Effector memory CD4-positive, alpha-beta T cell (primary cell): ENCODE measurements at places on chromosomes 7 and 10.

GRCh38 chr10:101489355-101489754, 98.7 kb downstream of the POLL start:
- no peak for DNase-seq

DNA sequence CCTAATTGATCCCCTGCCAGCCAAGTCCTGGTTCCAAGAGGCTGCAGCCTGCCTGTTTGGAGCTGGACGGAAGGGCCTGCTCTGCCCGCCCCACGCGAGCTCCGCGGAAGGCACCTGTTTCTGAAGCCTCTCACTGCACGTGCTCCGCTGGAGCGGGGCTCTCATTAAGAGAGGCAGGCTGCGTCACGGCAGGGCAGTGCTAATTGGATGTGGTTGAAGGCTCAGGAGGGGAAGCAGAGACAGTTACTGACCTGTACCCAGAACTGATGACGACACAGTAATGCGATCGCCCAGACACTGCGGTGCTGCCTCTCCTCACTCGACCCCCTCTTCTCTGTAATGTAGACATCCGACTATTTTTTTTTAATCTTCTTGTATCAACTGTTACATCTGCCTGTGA, 411.1 kb upstream of the MGMT start:
- DNase-seq: no peak

GRCh38 chr7:33195264-33195663, 65.9 kb downstream of the BBS9 start:
- no peak for DNase-seq

DNA sequence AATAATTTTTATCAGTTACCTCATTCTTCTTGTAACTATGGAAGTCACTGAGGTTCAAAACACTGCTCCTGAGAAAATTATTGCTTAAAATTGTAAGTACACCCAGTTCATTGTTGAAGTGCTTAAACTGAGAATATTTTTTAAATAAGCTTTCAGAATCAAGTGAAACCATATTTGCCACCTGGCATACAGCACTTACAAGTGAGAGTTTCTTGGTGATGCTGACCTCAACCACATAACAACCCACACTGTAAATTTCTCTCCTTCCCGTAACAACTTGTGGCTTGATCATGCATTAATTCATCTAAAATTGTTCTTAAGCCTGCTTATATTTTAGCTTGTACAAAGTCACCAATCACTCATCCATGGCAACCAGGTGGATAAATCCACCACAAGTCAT, 34.0 kb downstream of the IMMP2L start:
- no peak for DNase-seq

DNA sequence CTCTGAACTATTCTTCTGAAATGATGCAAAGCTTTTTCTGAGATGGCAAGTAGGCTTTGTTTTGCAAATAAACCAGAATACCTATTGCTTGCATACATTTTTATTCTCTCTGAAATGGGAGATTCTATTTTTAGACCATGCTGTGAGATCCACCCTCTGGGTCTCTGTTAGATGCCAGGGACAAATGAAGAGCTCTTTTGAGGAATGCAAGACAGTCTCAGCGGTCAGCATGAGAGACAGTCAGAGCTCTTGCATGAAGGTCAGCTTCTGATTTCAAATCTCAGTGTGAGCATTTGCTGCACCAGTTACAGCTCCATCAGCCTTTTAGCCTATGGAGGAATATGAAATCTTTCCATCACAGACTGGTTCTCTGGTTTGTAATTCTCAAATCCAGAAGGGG, 429.9 kb upstream of the KLF6 start:
- DNase-seq: no peak

DNA sequence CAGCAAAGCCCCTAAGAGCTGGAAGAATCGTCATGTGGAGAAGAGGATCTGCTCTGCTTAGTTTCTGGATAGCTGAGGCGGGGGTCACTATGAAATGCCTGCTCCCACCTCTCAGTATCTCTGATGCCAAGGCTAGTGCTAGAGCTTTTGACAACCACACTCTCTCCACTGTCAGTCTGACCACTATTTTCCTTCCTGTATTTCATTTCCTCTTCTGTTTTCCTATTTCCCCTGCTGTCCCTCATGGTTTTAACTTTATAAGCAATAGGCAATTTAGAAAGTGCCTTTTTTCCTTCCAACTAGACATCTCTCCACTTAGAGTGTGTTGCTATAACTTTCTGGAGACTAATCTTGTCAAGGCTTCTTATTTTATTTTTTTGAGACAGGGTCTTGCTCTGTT, 23.6 kb downstream of the C7orf57 start:
- no peak for DNase-seq

- no peak for DNase-seq
These were observed 75.4 kb downstream of the AFAP1L2 start for GRCh38 chr10:114328874-114329273.

- no peak for DNase-seq
These were observed 11.2 kb upstream of the TSPAN14 start for GRCh38 chr10:80442879-80443278.

- DNase-seq: no peak
These were observed 47.9 kb downstream of the WAC start for GRCh38 chr10:28580825-28581224.

GRCh38 chr10:26085549-26085948, 131.0 kb upstream of the GAD2 start:
- no peak for DNase-seq

- DNase-seq: no peak
These were observed 27.4 kb upstream of the TSPAN13 start for GRCh38 chr7:16726189-16726588.

GRCh38 chr10:121270906-121271305, 327.3 kb downstream of the FGFR2 start:
- DNase-seq: no peak

- DNase-seq: no peak
These were observed 113.9 kb upstream of the PFKP start for GRCh38 chr10:2953495-2953894.

- no peak for DNase-seq
These were observed 48.3 kb downstream of the ANKIB1 start for GRCh38 chr7:92293896-92294590.

DNA sequence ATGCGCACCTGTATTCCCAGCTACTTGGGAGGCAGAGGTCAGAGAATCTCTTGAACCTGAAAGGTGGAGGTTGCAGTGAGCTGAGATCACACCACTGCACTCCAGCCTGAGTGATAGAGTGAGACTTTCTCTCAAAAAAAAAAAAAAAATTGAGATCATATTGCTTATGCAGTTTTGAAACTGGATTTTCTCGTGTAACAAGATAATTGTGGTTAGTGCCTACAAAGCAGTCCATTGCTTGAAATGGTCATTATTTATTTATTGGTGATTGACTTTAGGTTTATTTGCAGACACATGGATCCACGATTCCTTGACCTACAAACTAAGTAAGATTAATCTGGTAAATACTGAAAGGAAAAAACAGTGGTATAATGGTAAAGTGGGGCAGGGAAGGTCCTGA, 149.8 kb downstream of the TAX1BP1 start:
- no peak for DNase-seq

DNA sequence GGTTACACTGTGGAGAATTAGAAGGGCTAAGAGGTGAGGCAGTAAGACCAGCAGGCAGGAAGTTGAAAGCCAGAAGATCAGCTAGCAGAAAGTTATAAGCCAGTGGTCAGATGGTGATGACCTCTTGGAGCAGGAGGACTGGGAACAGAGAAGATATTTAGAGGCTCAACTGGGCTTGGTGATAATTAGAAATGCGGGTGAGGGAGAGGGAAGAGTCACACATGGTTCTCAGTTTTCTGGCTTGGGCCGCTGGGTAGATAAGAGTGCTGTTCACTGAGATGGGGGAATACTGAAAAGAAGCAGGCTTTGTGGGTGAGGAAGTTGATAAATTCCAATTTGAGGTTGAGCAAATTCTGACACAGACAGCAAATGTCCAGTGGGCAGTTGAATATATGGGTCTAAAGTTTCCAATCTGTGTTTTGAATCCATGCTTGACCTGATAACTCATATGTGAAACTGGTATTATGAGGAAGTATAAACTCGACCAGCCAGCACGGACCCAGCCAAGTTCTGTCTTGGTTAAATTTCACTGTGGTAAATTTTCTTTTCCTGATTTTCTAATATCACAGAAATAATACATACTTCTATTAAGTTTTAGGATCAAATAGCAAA, 22.7 kb downstream of the LSMEM1 start:
- DNase-seq: no peak

GRCh38 chr10:43396061-43396927, 12.7 kb downstream of the HNRNPF start:
- DNase-seq: peak; percentile 47

DNA sequence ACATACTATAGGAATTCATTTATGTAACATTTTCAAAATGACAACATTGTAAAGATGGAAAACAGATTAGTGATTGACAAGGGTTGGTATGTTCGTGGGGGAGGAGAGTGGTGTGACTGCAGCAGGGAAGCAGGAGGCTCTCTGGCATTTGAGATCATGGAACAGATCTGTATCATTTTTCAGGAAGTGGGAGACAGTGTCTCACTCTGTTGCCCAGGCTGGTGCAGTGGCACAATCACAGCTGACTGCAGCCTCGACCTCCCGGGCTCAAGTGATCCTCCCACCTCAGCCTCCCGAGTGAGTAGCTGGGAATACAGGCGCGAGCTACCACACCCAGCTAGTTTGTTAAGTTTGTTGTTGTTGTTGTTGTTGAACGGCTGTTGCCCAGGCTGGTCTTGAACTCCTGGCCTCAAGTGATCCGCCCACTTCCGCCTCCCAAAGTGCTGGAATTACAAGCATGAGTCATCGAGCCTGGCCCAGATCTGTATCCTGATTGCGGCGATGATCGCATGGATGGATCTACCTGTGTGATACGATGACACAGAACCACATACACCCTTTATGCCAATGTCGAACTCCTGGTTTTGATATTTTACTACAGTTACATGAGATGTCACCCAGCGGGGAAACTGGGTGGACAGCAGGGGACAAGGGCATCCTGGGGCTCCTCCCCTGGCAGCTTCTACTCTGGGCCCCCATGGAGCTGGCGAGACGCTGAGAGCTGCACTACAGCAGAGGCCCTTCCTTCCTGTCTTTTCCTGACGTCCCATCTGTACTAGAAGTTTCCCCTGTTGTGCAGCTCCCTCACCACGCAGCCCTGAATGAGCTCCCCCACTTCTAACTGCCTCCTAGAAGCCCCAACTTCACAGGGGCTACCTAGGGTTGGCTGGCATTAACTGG, 12.3 kb upstream of the CYTH3 start:
- no peak for DNase-seq

- no peak for DNase-seq
These were observed 103.0 kb downstream of the CELF2 start for GRCh38 chr10:11120711-11121110.

DNA sequence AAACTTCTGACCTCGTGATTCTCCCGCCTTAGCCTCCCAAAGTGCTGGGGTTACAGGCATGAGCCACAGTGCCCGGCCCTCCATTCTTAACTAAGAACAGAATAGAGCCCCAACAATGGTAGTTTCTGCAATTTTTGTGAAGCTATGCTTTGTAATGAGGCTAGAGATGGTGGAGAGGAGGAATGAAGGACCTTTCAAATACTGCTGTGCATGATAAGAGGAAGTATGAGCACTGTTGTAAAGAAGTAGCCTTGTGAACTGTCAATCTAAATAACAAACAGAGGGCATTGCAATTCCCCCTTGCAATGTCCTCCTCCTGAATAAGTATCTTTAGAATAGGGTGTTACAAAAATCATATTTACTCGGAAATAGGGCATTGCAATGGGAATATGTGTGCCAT, 70.2 kb downstream of the EVX1 start:
- DNase-seq: no peak

- DNase-seq: no peak
These were observed 5.9 kb upstream of the ITGA8 start for GRCh38 chr10:15725603-15726002.

DNA sequence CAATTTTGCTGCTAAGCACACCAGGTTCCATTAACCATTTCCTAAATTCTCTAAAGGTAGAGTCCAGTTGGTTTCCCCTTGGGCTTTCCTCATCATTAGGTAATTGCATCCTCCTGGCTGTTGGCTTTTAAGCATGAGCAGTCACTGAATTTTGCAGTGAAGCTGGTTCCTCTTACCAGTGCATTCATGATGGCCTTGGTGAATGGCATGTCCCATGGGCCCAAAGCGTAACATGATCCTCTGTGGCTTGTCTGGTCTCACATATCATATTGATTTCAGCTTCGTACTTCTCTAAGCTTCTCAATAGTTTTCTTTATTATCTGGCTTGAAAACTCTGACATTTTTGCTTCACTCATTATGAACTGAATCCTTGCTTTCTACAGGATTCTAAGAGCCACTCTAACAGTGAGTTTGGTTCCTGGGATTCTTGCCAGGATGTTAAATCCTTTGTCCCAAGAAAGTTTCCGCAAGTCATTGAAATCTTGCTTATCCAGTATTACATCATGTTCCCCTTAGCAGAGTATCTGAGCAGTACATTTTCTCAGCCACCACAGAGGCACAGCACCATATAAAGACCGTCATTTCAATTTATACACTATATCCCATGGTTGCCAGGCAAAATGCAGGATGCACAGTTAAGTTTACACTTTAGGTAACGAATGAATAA, 134.2 kb downstream of the PTN start:
- no peak for DNase-seq

- DNase-seq: no peak
These were observed 162.2 kb upstream of the TNS3 start for GRCh38 chr7:47743965-47744591.

DNA sequence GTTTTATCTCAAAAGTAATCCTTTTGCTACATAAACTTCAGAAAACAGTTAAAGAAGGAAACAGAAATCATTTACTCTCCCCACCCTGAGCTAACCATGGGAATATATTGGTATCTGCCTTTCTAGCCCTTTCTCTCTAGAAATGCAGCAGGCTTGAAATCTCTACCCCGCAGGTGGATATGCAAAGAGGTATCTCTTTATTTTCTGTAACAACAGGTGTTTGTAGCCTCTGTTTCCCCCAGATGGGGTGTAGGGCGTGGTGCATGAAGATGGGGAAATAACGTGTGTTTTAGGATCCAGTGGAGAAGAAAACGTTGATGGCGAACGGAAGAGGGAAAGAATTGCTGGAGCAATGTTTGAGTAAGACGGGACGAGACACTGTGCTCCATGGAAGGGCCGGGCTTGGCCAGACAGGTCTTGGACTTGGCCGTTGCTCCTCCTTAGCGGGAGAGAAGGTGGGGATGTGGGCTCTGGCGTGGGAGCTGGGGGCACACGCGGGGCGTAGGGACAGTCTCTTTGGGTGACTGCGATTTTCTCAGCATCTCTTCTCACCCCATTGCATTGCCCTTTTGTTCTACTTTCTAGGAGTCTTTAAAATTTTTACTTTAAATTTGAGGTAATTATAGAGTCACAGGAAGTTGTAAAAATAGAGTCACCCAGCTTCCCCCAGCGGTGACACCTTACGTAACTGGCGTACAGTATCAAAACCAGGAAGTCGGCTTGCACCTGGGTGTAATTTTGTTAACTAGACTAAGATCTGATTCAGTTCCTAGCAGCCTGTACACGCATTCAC, 82.9 kb downstream of the ELFN1 start:
- no peak for DNase-seq

DNA sequence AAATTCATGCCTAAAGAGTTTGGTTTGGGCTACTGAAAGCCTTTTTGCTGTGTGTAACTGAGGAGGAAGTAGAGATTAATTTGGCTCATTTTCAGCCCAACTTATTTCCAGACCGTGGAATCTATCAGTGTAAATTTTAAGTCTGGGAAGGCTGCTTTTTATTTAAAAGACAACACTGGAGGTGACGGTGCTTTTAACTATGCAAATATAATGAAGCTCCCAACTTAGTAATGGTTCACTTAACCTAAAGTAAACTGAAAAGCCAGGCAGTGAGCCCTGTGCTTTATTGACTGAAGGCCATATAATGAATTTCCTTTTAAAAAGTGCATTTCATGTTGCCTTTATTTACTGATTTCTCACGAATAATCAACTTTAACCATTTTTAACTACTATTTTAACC, 127.2 kb downstream of the NPY start:
- no peak for DNase-seq

- no peak for DNase-seq
These were observed 20.5 kb upstream of the RASGEF1A start for GRCh38 chr10:43287056-43288007.
